ENCODE measurements at places on chromosomes 16 and 17.

- DNase-seq: no peak
Measured at GRCh38 chr16:51708861-51709260, 557.8 kb upstream of the SALL1 start.

- no peak for DNase-seq
Measured at GRCh38 chr16:30526137-30526822, at the start of gene ZNF768. Gene ZNF768, minus strand, starts transcription at chr16:30526566. Its CDS starts 153 bp downstream, at chr16:30526413.

GRCh38 chr16:878072-878784, 77.7 kb upstream of the GNG13 start:
- no peak for DNase-seq

- no peak for DNase-seq
Measured at GRCh38 chr16:81651758-81652718, 127.1 kb upstream of the PLCG2 start.

GRCh38 chr16:4615384-4616046, 827 bp upstream of the UBALD1 start:
- DNase-seq: no peak

DNA sequence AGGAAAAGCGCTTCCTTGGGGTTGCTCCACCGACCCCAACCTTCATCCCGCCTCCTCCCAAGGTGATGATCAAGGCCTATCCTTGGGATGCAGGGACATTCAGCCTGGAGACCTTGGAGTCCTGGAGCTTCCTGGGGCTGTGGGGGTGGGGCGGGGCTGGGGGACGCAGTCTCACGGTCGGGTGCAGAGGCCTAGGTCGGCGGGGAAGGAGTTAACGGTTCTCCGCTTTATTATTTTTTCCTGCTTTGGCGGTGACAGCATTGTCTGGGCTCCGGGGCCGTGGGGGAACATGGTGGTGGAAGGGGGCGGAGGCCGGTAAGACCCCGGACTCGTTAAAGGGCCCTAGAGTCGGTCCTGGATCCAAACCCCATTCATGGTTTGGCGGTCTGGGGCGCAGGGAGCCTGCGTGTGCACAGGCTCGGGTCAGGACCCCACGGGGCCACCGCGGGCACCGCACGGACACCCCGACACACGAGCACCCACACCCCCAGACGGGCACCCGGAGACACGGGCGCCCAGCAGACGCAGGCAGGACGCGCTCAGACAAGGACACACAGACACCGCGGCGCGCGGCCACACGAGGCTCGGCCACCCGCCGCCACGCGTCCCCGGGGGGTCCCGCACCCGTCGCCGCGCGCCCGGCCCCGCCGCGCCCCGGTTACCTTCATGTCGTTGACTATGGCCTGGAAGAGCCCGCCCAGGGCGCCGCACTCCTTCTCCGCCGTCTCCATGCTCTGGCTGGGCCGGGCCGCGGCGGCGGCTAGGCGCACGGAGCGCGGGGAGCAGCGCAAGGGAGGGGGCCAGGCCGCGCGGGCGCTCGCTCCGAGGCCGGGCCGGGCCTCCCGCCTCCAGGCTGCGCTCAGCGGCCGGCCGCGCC, 554 bp downstream of the MTSS2 start:
- DNase-seq: no peak

DNA sequence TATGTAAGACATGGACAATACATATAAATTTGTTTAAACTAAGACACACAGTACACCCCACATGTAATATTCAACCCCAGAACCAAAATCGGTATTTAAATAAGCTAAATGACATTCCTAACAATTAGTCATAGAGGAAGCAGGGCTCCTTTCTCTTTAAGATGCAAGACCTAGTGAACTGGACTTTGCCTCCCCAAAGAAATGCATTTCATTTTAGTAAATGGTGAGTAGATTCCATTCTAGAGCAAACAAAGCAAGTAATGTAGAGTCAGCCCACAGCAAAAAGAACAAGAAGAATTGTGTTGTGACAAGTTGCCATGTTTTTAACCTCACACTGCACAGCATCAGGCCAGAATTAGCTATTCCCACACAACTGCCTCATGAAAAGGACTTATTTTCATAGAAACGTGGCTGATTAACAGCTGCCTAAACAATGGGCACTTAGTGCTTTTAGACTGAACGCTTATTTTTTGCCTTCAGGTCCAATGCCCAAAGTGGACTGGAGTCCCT, 14.4 kb downstream of the DNAJC7 start:
- no peak for DNase-seq

DNA sequence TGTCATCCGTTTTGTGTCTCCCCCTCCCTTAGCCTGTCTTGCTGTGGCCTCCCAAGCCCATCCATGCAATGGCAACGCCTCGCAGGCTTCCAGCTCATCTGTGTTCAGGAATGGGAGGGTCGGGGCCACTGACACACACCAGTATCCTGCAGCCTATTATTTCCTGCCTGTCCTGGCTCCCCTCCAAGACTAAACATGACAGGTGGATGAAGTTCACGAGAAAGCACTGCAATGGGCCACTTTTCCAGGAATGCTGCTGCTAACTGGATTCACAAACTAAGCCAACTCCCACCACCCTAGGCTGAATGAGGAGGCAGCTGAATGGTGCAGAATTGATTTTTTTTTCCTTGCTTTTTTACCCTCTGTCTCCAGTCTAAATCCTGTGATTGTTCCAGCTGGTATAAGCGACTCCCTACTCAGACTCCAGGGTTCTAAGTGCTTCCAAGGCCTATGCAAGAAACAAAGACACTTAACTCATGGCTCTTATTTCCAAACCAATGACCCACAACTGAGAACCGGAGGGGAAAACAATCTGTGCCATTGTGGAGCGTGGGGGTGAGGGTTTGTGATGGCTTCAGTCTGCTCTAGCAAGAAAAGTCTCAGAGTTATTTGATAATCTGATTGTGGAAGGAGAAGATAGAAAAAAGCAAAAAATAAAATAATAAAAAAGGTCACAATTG, 23.3 kb downstream of the TMEM100 start:
- no peak for DNase-seq
